ENCODE measurements at places on chromosomes 5 and 9. TPM values are rescaled to one million over a fixed set of nuclear protein-coding genes. Genes with fewer than 3 reads are reported as not detected.

Gene RNF183
- total RNA-seq = not detected

Gene PCDHA5
- total RNA-seq = 0.09 TPM

Gene NOL8
- 28.8 TPM for total RNA-seq

Gene MLANA
- not detected for total RNA-seq

Gene GPX3
- 35.2 TPM for total RNA-seq

Gene OLFM1
- total RNA-seq = 5.5 TPM

Gene SLC2A6
- total RNA-seq = 12.9 TPM

Gene HRH2
- not detected for total RNA-seq

Gene PPP3R2
- not detected for total RNA-seq

Gene ENHO
- total RNA-seq = not detected

Gene ENTPD2
- total RNA-seq = not detected

Gene PCDHB10
- 0.28 TPM for total RNA-seq

Gene SNX30
- total RNA-seq = 25.2 TPM

Gene CDC20B
- total RNA-seq = not detected

Gene PRR16
- 4.0 TPM for total RNA-seq

Gene GPX8
- 105 TPM for total RNA-seq

Gene KIF4B
- total RNA-seq = under 0.01 TPM

Gene BARHL1
- not detected for total RNA-seq

Gene C5orf52
- not detected for total RNA-seq

Gene PSMB7
- 214 TPM for total RNA-seq

Gene PSAT1
- total RNA-seq = 42.9 TPM

Gene FOXD4
- total RNA-seq = 0.28 TPM

Gene PBX3
- 68.6 TPM for total RNA-seq

Gene LHX3
- total RNA-seq = not detected

Gene IQGAP2
- total RNA-seq = 24.0 TPM

Gene SEMA5A
- 5.3 TPM for total RNA-seq

Gene GLRA1
- total RNA-seq = not detected

Gene HTR1A
- not detected for total RNA-seq

Gene ADAMTSL2
- 2.3 TPM for total RNA-seq

Gene FOXD4L5
- total RNA-seq = under 0.01 TPM

Gene ELAVL2
- total RNA-seq = 0.14 TPM

Gene MUSK
- 5.5 TPM for total RNA-seq

Gene C5orf34
- total RNA-seq = 1.4 TPM

Gene KIF20A
- 8.8 TPM for total RNA-seq

Gene TNFSF15
- total RNA-seq = 0.55 TPM

Gene HMMR
- total RNA-seq = 4.2 TPM

Gene FOXI1
- total RNA-seq = not detected

Gene NR5A1
- not detected for total RNA-seq

Gene NCBP1
- total RNA-seq = 33.6 TPM

Gene MYOT
- total RNA-seq = not detected

Gene PRUNE2
- 9.2 TPM for total RNA-seq

Gene FXN
- 1.9 TPM for total RNA-seq

Gene OTP
- not detected for total RNA-seq

Gene NUDT12
- 9.2 TPM for total RNA-seq

Gene CATSPER3
- 0.14 TPM for total RNA-seq

Gene NUTM2G
- not detected for total RNA-seq

Gene ORM1
- not detected for total RNA-seq

Gene TAF11L5
- total RNA-seq = not detected

Gene STOML2
- 175 TPM for total RNA-seq

Gene PCDHGC5
- 2.6 TPM for total RNA-seq

Gene RGMB
- total RNA-seq = 30.3 TPM

Gene NEUROG1
- not detected for total RNA-seq

Gene PTPA
- 129 TPM for total RNA-seq

Gene AK3
- total RNA-seq = 92.2 TPM

Gene ESM1
- total RNA-seq = 0.57 TPM

Data from smooth muscle cell of bladder (primary cell).